ENCODE measurements at places on chromosomes 5 and 9.

GRCh38 chr9:17863213-17863883, 284.5 kb downstream of the SH3GL2 start:
- DNase-seq = no peak

DNA sequence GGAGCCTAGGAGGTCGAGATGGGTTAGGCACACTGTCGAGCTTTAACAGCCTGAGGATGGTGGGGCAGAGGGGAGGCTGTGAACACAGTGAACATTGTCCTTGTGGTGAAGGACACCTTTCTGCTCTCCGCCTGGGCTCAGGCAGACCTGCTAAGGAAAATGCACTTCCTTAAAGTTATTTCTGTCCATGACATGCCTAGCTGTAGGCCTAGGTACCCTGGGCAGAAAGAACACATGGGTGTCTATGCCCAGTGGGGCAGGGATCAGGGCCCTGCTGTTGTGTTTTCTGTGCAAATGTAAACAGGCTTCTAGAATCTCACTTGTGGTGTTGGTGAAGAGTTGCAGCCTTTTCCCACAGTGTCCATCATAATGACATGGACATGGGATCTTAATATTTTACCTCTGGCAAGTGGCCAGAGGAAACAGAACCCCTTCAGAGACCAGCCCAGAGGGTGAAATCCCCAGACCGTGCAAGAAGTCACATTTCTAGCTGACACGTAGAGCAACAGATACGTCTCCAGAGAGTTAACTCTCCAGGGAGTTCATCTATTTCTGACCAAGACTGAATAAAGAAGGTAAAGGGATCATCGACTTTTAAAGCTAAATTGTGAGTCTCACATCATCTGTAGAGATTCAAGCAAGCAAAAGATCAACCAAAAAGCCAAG, 79.2 kb downstream of the C9orf152 start:
- DNase-seq = no peak

GRCh38 chr9:14027116-14027800, 286.7 kb downstream of the NFIB start:
- DNase-seq = no peak

- no peak for DNase-seq
Measured at GRCh38 chr9:136599074-136599531, 53.3 kb upstream of the NOTCH1 start.

GRCh38 chr5:58887721-58888409, 305.0 kb downstream of the RAB3C start:
- DNase-seq = no peak

- DNase-seq = no peak
Measured at GRCh38 chr9:22073349-22073748, 64.2 kb upstream of the CDKN2B start.

- peak; percentile 44 for DNase-seq
Measured at GRCh38 chr5:79143684-79144379, 32.2 kb downstream of the BHMT start.

GRCh38 chr5:50595199-50595598, 71.2 kb upstream of the PARP8 start:
- DNase-seq = no peak

GRCh38 chr5:174337276-174338184, 292.0 kb downstream of the NSG2 start:
- no peak for DNase-seq

GRCh38 chr9:111900858-111901612, 4.4 kb downstream of the UGCG start:
- DNase-seq = no peak

DNA sequence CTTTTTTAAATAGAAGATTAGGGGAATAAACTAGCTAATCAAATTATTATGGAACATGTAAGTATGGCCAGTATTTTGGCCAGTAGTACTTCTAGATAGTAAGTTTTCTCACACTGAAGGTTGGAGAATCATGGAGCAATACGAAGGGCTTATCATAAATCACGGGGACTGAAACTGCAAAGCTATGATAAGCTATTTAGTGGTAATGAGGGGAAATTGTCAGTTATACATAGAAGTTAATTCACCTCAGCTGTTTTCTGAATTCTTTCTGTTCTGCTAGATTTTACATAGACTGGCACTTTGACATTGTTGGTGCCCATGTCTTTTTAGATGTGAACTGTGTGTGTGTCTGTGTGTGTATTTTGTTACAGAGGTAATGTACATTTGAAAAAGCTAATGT, 34.5 kb upstream of the FAM151B start:
- DNase-seq = no peak

DNA sequence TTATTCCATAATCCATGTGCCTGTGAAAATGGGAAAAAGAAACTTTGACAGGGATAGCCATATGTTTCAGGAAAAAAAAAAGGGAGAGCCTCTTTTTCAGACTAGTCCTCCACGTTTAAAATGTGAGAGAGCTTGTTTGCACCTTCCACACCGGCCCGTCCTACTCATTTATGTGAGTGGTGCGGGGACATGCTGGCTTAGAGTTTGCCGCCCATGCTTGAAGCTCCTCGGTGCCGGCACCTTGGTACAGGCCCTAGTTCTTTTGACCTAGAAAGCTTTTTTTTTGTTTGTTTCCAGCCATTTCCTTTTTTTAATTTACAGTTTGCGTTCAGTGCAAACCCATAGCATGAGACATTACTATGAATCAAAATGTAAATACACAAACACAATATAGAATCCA, 27.8 kb downstream of the PSAT1 start:
- DNase-seq = no peak

DNA sequence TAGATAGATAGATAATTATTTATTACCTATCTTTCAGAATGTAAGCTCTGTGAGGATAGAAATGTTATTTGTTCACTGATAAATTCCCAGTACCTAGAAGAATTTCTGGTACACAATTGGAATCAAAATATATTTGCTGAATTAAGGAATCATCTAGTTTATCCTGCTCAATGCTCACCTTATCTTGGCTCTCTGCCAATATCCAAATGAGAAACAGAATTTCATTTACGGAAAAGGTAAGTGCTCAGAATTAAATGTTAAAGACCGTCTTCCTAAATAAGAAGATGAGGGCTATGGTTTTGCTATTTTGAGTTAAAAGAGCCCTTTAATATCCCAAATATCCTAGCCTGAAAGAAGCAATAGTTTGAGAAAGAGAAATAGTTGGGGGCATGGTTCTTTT, 232.1 kb upstream of the PDE4D start:
- no peak for DNase-seq

DNA sequence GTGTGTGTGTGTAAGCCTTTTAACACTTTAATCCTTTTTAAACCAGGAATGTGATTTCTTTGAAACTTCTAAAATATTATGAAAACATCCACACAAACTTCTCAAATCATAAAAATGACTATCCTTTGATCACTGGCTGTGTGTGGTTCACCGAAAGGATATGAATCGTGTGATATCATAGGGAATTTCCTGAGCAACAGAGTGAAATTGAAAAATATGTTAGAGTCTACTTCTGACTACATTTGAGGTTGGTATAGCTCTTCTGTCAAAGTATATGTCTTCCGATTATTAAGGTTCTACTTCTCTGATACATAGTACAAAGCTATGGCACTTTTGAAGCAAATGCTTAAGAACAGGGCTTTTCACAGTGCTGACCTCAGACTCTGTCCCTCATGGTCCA, 40.3 kb downstream of the RGMB start:
- DNase-seq = no peak

GRCh38 chr5:171537923-171538537, 118.6 kb downstream of the FGF18 start:
- no peak for DNase-seq

- no peak for DNase-seq
Measured at GRCh38 chr5:134038138-134038537, 33.4 kb upstream of the VDAC1 start.

- DNase-seq = no peak
Measured at GRCh38 chr9:116230051-116230632, 76.6 kb downstream of the PAPPA start.

DNA sequence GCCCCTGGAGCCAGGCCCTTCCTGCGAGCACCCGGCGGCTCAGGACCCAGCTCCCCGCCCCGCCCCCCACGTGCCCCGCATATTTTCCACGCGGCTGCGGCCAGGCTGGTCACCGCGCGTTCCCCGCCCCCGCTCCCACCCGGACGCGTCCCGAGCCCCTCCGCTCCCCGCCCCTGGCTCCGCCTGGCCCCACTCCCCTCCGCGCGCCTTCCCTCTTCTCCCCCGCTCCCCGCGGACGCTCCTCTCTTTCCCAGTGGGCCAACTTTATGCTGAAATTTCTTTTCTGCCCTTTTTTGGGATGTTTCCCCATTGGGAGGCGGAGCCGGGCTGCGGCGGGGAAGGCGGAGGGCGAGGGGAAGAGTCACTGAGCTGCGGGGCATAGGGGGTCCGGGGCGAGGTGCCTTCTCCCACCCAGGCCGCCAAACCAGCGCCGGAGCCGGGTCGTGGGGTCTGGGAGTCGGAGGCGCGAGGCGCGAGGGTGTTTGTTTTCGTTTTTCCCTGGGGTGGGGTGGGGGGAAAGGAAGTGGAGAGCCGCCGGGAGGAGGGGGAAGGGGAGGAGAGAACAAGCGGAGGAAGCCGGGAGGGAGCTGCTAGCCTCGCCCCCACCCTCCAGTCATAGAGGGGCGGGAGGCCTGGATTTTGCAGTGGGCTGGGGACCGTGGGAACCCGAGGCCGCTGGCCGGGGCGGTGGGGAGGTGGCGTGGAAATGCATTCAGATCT, 1.0 kb upstream of the TPM2 start:
- peak; percentile 31 for DNase-seq

DNA sequence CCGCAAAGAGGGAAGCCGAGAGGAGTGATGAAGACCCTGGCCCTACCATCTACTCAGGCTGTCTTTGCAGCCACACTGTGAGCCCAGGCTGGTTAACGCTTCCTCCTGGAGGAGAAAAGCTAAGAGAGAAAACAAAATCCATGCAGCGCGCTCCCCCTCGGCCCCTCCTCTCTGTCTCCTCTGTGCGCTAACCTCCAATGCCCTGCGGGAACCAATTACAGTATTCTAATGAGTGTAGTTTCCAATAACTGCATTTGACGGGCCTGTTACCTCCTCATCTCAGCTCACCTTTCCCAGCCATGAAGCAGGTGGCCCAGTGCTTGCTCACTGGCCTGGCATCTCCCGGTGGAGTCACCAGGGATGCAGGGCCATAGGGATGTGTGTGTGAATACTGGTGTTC, 565.5 kb downstream of the EBF1 start:
- DNase-seq = no peak

DNA sequence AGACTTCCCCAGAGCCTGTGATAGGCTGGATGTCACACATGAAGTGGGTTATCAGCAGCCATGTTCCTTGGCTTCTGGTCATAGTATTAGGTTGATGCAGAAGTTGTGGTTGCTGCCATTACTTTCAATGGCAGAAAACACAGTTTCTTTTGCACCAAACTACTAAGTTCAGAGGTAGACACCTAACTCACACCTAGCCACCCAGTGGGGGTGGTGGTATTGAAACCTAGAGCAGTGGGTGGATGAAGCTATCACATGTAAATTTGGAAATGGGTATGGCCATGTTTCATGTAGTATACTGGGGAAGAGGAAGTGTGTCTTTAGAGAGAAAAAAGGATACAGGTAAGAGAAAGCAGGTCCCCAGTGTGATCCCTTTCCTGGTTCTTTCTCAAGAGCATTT, 347.9 kb upstream of the SEMA6A start:
- no peak for DNase-seq

- no peak for DNase-seq
Measured at GRCh38 chr5:120256376-120256775, 207.7 kb upstream of the PRR16 start.

DNA sequence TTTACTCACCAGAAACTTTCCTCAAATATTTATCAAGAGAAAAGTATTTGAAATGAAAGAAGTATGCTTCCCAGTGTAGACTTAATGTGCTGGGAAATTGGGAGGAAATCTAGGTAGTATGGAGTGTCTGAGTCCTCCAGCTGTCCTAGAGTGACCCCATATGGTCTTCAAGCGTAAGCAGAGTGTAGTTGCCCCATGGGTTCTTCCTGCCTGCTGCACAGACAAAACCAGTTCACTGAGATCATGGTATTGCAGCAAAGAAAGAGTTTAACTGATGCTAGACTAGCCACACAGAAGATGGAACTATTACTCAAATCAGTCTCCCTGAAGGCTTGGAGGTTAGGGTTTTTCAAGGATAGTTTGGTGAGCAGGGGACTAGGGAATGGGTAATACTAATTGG, 114.9 kb upstream of the PRLR start:
- no peak for DNase-seq

GRCh38 chr9:70580606-70581195, 166.2 kb upstream of the KLF9 start:
- no peak for DNase-seq

DNA sequence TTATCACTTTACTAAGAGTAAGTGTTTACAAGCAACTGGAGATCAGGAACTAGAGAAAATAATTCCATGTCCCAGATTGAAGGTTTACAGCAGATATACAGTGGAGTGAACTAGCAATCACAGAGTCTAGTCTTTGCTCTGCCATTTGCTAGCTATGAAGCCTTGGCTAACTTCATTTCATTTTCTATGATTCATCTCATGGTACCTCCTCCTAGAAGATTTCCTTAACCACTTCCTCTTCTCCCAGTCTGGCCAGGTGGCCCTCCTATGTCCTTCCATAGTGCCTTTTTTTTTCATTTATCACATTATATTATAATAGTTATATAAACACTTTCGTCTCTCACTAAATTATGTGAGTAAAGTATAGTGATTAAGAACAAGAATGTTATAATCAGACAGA, 52.1 kb downstream of the GRIA1 start:
- no peak for DNase-seq

DNA sequence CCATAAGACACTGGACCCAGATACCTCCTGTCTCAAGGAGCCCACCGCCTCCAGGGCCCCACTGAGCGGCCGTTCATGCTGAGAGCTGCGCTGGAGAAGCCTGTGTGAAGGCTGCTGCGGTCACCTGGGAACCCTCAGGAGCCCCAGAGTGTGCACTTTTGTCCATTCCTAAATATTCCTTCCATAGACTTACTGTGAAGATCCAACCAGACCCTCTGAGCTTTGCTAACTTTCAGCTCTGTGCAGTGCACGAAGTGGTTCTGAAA, 119.5 kb downstream of the COL23A1 start:
- DNase-seq = no peak

GRCh38 chr9:15736569-15736968, 183.7 kb downstream of the CCDC171 start:
- DNase-seq = no peak

DNA sequence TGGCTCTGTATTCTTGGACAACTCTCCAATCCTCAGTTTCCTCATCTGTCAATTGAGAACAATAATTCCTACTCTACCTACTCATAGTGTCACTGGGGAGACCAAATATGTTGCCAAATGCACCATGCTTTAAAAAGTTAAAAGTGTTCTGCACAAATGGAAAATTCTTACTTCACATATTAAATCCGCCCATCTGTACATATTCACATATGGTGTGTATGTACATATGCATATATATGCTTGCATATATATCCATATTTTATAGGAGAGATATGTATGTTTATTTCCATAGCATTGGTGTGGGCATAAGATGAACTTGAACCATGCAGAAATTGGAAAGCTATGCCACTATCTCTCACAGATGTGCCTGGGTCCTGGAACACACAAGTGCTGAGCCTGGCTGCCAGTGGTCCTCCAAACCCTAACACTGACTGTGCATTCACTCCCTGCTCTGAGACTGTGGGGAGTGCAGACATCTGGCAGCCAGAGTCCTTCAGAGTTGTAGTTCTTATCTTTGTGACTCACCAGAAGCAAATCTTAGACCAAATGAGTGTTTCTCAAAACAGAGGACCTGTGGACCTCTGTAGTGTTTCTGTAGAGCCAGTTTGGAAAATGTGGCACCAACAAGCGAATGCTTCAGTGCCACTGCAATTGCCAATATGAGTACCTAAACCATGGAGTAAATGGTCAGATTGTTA, 168.7 kb downstream of the GRIA1 start:
- DNase-seq = no peak
